ENCODE measurements at places on chromosomes 6 and 20. TPM values are rescaled to one million over a fixed set of nuclear protein-coding genes. Genes with fewer than 3 reads are reported as not detected.

EYA4 gene
- not detected for total RNA-seq

HDGFL1 gene
- total RNA-seq: not detected

EYA2 gene
- 0.08 TPM for total RNA-seq

RNF39 gene
- 7.2 TPM for total RNA-seq
